Endothelial cell (in vitro differentiated cells): ENCODE measurements at places on chromosomes 11 and 22.

DNA sequence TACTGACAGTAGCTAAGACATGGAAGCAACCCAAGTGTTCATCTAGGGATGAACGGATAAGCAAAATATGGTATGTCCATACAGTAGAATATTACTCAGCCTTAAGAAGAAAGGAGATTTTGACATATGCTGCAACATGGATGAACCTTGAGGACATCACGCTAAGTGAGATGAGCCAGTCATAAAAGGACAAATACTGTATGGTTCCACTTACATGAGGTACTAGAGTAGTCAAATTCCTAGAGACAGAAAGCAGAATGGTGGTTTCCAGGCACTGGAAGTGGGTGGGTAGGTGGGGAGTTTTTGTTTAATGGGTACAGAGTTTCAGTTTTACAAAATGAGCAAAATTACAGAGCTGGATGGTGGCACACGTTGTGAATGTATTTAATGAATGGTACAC is 18.1 kb downstream of the CHST1 start:
- DNase-seq, result no peak

GRCh38 chr11:41784513-41785335 is 325.3 kb upstream of the LRRC4C start:
- DNase-seq, result no peak

DNA sequence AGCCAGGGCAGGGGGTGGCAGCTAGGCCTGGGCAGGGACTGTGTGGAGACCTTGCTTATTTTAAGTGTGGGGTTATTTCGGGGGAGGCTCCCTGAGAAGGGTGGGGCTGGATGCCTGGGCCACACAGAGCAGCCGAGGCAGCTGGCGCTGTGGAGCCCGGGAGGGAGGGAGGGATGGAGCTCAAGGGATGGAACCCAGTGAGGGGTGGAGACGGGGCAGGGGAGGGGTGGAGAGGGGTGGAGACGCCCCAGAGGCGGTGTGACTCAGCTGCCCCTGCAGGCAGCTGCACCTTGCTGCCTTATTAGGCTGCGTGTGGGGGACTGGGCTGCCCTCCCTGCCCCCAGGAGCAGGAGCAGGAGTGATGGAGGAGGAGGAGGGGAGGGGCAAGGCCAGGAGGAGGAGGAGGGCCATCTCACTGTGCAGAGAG is 9.8 kb upstream of the TSSC4 start:
- DNase-seq, result no peak

GRCh38 chr22:44962741-44963454 is 46.9 kb downstream of the PHF21B start:
- DNase-seq, result no peak

GRCh38 chr22:30381264-30381663 is 5.9 kb downstream of the RNF215 start:
- DNase-seq, result no peak

DNA sequence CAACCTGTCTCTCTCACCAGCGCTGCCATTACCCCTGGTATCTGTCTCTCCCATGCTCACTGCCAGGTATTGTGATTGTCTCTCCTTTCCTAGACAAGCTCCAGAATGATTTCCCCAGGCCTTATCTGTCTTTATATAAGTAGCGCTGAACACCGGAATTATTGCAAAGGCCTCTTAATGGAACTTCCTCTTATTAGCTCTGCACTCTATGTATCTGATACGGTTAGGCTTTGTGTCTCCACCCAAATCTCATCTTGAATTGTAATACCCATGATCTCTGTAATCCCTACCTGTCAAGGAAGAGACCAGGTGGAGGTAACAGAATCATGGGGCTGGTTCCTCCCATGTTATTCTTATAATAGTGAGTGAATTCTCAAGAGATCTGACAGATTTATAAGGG is 39.3 kb downstream of the DDI1 start:
- no peak for DNase-seq

DNA sequence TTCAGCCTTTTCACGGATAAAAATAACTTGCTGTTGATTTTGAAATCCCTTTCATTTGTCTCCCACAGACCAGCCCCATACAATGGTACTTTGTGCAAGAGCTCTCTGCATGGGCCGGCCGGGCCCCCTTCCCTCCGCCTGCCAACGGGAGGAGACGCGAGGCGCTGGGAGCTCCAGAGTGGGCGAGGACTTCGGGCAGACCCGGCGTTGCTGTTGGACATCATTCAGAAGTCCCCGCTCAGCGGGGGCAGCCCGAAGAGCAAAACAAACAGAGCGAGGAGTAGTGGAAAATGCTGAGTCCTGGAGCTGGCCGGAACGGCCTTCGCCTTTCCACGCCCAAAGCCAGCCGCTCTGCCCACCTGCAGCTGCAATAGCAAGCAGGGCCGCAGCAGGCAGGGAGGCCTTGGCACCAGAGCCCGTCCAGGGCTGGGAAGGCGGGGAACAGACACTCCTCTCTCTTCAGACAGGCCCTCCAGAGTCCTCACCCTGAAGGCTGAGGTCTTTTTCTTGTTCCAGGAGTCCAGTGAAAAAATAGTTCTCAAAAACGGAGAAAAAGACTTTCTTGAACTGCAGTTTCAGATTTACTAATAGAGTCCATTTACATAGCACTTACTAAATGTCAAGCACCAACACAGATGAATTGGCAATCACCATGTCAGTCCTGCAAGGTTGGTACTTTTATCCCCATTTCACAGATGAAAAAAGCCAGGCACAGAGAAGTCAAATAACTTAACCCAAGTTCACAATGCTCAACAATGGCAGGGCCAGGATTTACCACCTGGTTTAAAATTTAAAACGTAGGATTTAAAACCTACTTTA is 135.5 kb downstream of the ETS1 start:
- DNase-seq, result no peak
